GOT3 (cell line): ENCODE measurements at places on chromosomes 12 and 14.

DNA sequence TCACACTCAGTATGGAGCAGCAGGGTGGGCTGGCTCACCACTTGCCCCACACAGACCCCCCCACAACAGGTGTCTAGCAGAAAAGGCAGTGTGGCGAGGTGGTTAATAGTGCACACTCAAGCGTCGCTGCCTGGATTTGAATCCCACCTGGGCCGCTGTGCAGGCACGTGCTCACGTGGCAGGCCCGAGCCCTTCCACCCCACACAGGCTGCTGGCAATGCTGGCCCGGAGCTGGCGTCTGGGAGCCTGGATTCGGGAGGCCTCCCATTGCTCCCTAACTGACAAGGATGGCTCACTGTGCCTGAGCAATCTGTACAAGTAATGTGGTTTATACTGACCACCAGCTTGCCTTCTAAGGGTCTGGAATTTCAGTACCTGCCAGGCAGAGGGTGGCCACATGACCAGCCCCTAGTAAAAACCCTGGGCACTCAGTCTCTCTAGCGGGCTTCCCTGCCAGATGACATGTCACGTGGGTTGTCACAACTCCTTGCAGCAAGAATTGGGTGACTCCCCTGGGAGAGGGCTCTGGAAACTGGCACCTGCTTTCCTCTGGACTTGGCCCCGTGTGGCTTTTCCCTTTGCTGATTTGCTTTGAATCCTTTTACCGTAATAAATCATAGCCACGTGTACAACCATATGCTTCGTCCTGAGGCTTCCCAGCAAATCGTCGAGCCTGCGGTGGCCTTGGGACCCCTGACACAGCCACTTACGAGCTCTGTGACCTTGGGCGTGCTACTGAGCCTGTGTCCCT is 72.8 kb downstream of the SCARB1 start:
- DNase-seq: no peak

GRCh38 chr12:29565727-29566126 is 68.2 kb upstream of the OVCH1 start:
- no peak for DNase-seq

GRCh38 chr12:104792570-104792969 is 165.5 kb downstream of the SLC41A2 start:
- DNase-seq: no peak

GRCh38 chr14:81341370-81341769 is 58.8 kb downstream of the STON2 start:
- no peak for DNase-seq

DNA sequence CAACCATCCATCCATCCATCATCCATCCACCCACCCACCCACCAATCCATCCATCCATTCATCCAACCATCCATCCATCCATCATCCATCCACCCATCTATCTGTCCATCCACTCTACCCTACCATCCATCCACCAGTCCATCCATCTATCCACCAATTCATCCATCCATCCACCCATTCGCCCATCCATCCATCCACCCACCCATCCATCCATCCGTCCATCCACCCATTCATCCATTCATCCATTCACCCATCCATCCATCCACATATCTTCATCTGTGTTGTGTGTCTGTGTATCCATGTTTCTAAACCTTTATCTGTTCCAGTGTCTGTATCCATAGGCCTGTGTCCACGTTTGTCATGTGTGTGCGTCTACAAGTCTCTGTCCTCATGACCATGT is 9.9 kb downstream of the HNF1A start:
- no peak for DNase-seq

DNA sequence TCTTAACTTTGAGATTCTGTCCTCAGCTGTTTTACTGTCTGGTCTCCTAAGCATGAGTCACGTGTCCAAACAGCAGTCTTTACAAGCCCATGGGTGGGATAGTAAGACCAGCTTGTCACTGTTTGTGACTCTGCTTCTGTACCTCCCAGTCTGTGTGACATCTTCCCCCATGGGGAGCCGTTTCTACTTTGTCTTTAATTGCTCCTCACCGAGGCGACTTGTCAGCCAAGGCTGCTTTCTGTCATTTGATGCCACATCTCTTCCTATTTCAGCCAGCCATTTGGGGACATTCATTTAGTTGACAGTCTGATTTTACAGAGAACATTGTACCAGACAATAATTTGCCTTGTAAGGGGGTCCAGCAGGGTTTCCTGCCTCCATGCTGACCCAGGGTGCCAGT is 534.8 kb downstream of the NRXN3 start:
- DNase-seq: no peak

GRCh38 chr12:123886931-123887582 is 85.6 kb downstream of the CCDC92 start:
- DNase-seq: no peak

- DNase-seq: no peak
Observed at GRCh38 chr14:22531451-22532344, 57.3 kb downstream of the DAD1 start.

GRCh38 chr14:43795600-43796228 is 711.4 kb downstream of the FSCB start:
- no peak for DNase-seq

- no peak for DNase-seq
Observed at GRCh38 chr14:82414853-82415539, 881.3 kb upstream of the SEL1L start.

DNA sequence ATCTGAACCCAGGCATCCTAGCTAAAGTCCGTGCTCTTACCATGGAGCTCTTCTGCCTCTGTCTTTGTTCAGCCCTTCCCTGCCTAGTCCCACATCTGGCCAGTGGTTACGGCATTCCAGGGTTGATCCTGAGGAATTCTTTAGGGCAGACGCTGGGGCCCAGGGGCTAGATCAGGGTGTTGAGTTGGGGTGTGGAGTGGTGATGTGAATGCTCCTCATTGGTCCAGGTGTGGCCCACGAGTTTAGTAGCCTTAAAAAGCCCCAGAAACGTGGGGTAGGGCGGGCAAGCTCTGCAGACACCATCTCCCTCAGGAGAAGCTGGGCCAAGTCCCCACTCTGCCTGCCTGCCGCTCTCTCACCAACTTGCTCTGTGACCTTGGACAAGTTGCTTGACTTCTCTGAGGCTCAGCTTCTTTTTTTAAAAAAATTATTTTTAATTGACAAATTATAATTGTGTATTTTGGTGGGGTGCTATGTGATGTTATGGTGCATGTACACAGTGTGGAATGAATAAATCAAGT is 9.0 kb upstream of the SERPINA6 start:
- DNase-seq: no peak

DNA sequence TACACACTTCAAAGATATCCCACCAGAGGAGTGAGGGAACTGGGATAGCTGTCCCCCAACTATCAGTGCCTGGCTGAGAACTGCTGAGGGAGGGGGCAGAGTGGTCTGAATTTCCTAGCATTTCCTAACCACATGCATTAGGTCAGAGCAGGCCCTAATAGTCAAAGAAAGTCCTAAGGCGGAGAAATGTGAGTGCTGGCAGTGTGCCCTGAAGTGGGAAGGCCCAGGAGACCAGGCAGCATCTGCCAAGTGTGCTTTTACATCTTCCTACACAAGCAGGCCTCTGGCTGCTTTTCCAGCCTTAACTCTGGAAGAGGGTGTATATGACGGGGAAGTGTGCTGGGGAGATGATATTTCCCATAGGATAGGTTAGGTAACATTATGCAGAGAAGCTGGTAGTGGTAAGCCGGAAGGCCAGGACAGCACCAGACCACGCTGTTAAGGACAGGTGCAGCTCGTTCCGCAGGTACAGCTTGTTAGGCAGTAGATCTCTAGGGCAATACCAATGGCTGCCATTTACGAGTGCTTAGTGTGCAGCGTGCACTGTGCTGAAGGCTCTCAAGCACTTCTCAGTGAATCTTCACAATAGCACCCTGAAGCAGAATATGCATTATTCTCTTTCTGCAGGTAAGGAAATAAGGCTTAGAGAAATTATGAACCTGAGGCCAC is 9.1 kb upstream of the CCDC198 start:
- no peak for DNase-seq

GRCh38 chr14:89965839-89966238 is 10.1 kb downstream of the TDP1 start:
- no peak for DNase-seq

GRCh38 chr14:96802963-96803362 is 5.8 kb downstream of the VRK1 start:
- no peak for DNase-seq

DNA sequence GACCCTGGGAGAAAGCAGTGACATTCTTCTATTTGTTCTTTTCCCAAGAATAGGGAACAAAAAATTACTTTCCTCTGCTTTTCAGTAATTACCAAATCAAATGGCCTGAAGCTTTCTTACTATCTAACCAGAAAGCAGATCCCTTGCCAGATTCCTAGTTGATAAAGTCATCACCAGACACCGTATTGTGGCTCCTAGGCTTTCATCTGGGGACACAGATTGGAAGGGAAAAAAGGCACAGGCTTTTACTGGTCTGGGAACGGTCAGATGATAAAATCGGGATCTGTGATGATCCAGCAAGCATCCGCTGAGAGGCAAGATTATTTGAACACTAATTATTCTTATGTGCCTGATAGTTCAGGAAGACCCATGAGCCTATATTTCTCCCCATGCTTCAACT is 79.1 kb upstream of the BCL2L14 start:
- DNase-seq: no peak

- no peak for DNase-seq
Observed at GRCh38 chr14:73289308-73289707, 52.0 kb downstream of the PAPLN start.

DNA sequence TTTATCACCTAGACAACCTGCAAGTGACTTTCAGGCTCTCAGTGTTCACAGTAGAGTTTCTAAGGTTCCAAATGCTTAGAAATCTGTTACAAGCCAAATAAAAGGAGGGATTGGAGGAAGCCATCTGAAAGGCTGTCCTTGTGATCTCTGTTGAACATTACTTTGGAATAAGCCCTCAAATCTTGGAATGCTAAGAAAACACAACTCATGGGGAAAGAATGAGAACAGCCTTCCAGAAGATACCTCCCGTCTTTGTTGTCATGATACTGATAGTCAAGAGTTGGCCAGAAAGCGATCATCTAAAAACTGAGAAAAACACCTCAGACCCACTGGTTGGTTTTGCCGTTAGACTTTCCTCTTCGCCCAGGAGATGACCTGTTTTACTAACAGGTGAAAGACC is 44.4 kb upstream of the KCNK13 start:
- DNase-seq: no peak

- no peak for DNase-seq
Observed at GRCh38 chr12:90940872-90941499, 14.0 kb downstream of the CCER1 start.

- DNase-seq: no peak
Observed at GRCh38 chr12:72390146-72390545, 118.0 kb downstream of the TRHDE start.

DNA sequence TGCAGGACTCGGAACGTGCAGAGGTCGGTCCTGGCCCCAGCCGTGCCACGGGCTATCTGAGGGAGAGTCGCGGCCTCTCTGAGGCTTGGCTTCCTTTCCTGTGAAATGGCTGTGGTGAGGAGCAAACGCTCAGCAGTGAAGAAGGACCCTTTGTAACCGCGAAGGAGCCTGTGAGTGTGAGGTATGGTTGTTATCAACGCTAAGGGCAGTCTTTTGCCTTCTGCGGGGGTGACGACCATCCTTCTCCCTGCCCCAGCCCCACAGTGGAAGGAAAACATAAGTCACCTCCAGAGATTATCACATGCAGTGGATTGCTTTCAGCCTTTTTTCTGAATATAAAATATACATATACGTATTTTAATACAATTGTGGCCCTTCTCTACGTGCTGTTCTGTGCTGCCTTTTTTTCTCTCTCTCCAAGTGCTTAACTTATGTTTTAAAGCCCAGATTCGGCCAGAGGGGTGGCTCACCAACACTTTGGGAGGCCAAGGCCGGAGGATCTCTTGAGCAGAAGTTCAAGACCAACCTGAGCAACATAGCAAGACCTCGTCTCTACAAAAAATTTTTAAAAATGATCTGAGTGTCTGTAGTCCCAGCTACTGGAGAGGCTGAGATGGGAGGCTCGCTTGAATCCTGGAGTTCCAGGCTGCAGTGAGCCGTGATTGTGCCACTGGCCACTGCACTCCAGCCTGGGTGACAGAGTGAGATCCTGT is 17.4 kb downstream of the TAMALIN start:
- no peak for DNase-seq

GRCh38 chr12:132049442-132049841 is 94.7 kb downstream of the DDX51 start:
- no peak for DNase-seq
